ENCODE measurements at places on chromosomes 3 and 15.

DNA sequence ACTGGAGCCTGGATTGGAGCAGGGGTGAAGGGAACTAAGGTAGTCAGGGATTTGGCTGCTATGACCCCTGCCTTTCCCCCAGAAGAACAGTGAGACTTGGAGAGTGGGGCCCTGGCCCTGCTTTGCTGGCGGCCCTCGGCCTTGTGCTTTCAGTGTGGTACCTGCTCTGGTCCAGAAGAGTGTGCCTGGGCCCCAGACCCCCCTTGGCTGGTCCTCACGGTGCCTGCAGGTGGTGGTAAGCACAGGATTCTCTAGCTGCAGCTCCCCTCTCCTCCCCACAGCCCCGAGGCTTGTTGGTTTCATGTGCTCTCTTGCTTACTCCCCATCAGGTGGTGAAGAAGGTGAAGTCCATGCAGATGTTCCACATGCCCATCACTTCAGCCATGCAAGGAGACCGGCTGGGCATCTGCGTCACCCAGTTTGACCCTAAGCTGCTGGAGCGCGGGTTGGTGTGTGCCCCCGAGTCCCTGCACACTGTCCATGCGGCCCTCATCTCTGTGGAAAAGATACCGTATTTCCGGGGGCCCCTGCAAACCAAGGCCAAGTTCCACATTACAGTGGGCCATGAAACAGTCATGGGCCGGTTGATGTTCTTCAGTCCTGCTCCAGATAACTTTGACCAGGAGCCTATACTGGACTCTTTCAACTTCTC is 125.7 kb downstream of the DNAJB8 start:
- no peak for DNase-seq

- no peak for DNase-seq
Observed at GRCh38 chr3:127072971-127073783, 90.3 kb downstream of the PLXNA1 start.

DNA sequence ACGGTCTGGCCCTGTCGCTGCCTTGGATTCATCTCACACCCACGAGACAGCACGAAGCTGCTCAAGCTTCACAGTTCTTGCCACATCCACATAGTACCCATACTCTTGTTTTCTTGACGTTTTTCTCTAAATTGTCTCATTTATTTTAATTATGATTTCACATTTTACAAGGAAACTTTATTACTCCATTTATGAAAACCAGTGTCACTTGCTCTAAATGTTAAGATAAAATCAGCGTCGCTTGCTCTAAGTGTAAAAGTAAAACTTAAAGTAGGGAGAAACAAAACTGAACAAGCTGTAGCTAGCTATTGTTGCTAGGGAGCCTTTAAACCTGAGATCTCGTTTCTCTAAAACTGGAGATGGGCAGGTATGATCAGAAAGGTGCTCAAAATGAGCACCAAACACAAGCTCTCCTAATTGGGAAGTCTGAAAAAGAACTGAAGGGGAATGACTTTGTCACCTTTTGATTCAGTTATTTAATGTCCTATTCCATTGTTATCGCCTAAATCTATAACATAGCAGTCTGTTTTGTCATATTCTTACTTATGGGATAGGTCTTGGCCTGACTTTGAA is 680 bp downstream of the IFT122 start:
- DNase-seq: no peak

DNA sequence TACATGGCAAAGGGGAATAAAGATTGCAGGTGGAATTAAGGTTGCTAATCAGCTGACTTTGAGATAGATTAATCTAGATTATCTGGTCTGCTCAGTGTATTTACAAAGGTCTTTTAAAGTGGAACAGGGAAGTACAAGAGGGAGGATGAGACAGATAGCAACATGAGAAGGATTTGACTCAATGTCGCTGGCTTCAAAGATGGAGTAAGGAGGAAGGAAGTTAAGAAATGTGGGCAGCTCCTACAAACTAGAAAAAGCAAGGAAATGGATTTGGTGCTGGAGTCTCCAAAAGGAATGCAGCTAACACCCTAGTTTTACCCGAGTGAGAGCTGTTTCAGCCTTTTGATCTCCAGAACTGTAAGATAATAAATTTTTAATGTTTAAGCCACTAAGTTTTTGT is 180.7 kb upstream of the TTC14 start:
- DNase-seq: no peak

GRCh38 chr15:100726421-100727190 is 124.2 kb downstream of the ASB7 start:
- DNase-seq: no peak

DNA sequence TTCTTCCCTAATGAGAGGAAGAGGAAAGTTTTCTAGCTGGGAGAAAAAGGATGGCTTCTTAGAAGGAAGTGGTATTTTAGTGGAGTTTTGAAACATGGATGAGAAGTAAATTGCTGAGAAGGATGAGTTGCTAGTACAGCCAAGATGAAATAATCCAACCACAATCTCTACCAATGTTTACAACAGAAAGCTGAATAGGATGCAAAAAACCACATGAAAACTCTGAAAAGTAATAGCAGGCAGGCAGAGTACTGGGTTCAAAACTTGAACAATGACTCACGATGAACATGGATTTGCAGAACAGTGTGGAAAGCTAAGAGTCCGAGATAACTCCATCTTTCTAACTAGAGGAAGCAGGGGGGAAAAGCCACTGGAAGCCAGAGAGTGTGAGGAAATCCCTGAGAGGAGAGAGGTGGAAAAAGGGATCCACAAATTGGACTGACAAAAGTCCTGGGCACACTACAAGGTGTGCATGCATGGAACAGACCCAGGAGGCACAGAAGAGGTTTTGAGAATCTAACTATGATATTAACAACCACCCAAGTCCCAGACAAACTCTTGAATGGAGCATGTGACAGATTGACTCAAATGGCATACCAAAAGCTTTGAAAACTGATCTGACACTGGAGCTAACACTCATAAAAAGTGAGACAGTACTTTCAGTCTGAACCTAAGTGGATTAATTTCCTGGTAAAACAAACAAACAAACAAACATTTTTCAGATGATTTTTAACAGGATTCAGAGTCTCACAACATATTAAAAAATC is 76.7 kb downstream of the ST6GAL1 start:
- DNase-seq: no peak

DNA sequence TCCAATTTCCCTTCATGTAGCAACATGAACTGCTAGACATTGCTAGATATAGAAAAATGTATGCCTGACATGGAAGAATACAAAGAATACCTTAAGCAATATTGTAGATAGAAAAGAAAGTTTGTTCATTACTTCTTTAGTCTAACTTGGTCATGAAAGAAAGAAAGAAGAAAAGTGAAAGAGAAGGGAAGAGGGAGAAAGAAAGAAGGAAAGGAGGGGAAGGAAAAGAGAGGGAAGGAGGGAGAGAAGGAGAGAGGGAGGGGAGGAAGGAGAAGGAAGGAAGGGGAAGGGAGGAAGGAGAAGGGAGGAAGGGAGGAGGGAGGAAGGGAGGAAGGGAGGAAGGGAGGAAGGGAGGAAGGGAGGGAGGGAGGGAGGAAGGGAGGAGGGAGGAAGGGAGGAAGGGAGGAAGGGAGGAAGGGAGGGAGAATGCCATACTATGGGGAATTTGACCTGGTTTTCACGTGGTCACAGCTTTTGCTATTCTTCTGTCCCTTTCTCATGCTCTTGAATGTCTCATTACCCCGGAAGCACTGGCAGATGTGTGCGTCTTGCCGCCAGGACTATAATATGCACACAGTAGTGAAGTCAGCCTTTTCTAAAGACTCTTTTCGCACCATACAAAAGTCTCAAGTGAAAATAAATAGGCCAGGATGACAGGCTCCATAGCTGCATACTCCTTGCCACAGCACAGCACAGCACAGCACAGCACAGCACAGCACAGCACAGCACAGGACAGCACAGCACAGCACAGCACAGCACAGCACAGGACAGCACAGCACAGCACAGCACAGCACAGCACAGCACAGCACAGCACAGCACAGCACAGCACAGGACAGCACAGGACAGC is 78.2 kb downstream of the CHAC1 start:
- no peak for DNase-seq

DNA sequence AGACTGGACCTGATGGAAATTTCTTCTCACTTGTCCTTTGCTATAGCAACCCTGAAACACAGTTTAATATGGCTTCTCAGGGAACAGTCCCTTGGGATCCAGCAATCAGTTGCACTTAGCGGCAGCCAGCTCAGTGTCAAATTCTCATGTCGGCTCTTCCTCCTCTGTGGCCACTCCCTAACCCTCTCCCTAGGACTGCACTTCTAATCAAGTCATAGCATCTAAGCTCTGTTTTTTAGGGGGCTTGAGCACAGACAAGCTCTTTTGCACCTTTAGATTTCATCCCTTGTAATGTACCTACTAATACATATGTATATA is 250.5 kb upstream of the TLE3 start:
- DNase-seq: no peak

- no peak for DNase-seq
Observed at GRCh38 chr15:79282371-79283251, at the start of gene ANKRD34C. TSS of gene ANKRD34C (plus strand) at chr15:79282722. CDS start at chr15:79293285, 10,563 bp downstream.

All from activated CD4-positive, alpha-beta T cell treated with anti-CD3 and anti-CD28 coated beads, Interleukin-2, amount 50 U/mL, for 1 hour (primary cell).